ENCODE measurements at places on chromosomes 2 and 18.

DNA sequence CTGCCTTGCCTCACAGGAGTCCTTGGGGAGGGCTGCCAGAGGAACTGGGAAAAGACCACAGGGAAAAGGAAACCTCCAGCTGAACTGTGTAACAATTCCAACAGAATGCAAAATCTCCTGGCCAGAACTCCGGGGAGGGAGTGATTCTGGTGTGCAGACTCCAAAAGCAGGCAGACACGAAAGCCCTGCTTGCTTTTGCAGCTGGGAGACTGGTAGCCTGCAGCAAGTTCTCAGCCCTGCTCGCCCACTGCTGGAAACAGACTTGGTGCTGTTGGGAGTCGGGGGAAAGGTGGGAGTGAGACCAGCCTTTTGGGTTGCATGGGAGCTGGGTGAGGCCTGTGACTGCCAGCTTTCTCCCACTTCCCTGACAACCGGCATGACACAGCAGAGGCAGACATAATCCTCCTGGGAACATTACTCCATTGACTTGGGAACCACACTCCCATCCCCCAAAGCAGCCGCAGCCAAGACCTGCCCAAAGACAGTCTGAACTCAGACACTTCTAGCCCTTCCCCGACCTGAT is 26.0 kb upstream of the NMI start:
- no peak for DNase-seq

DNA sequence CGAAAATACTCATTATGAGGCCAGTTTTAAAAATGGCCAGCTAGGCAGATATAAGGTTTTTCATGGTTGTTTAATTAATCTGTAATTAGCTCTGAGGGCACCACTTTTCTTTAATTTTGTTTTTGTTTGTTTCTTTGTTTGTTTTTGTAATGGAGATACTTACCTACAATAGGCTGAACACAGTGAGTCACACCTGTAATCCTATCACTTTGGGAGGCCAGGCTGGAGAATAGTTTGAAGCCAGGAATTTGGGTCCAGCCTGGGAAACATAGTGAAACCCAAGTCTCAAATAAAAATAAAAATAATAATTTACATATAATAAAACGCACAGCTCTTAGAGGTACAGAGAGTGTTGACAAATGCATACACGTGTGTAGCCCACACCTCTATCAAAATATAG is 56.8 kb upstream of the MSH2 start:
- no peak for DNase-seq

DNA sequence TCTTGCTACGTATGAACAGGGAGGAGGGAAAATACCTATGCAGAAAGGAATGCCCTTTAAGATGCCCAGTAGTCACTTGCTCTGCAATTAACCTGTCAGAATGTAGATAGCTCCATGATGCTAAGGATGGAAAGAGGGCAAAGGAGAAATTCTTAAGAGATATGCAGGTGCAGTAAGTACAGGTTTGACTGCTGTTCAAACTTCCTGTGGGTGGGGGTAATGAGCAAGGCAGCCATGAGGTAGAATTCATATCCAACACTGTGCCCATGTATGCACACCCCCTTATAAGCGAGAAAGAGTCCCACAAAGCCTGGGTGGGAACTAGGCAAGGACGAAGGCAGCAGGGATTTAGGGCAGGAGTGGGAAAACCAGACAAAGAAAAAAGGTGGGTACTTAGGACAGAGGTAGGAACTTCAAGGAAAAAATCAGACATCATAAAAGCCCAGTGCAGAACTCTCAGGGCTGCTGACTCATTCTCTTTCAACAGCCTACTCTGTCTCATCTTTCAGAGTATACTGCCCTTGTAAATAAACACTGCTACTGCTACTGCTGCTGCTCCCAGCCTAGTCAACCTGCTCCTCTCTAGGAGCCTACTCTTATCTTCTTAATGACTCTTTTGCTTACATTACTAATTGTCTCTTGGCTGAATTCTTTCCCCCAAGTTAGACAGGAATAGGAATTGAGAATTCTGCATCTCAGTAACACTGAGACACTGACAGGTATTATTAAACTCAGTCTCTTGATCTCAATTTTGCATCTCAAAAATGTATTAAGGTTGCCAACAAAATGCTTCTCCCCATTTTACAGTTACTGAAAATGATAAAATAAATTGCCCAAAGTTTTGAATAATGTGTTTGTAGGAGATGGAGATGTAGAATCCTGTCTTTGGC is 189.0 kb downstream of the PTH2R start:
- DNase-seq, result no peak

- no peak for DNase-seq
Measured at GRCh38 chr2:102703748-102704147, 58.1 kb upstream of the TMEM182 start.

DNA sequence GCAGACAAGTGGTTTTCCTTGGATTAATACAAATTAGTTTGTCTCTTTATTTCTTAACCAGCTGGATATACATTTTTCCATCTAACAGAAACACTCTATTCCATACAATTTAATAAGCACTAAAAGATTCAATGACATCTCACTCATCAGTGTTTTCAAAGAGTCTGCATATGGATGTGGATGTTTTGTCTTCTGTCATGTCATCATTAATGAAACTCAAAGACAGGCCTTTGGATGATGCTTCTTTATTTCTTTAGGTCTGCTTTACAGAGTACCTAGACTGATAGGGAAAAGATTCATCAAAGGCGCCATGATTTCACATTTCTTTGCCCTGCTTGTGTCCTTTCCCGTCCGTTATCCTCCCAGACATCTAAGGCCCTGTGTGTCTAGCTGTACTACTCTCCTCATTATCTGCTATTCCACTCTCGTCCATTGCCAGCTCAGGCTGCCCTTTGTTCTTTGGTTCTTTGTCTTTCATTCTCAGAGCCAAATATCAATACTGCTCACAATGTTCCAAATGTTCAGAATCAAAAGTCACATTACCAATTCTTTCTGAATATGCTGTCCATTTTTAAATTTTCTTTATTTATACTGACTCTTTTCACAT is 232.3 kb upstream of the CHAC2 start:
- no peak for DNase-seq

- DNase-seq, result no peak
Measured at GRCh38 chr18:55446996-55447671, 140.9 kb downstream of the TCF4 start.

- no peak for DNase-seq
Measured at GRCh38 chr2:234991290-234991689, 39.5 kb downstream of the SH3BP4 start.

DNA sequence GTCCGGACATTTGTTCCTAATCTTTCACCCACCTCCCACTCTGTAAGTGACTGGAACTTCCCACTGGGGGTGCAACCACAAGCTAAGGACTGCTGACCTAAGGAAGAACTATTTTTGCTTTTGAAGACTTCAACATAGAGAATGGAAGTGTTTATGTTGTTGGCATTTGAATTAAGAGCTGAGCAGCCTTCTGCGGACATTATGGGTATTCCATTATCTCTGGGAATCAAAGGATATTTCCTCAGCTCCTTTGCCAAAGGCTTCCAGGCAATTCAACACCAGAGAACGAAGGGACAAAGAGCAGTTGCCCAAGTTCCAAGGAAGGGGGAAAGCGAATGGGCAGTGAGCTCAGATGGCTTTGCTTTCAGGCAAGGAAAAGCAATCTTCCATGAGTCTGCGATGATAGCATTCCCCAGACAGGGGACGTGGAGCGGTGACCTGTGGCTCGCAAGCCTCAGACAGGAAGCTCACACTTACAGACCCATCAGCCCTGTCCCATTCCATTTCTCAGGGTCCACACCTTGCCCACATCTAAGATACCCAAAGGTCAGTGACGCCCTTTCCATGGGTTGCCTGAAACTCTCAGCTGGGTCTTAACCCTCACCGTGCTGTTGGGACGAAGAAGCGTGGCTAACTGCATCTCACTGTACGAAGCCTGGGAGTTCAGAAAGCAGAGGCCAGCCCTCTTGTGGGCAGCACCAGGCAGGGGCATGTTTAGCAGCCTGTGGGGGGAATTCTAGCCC is 116.8 kb downstream of the COPS8 start:
- no peak for DNase-seq

- no peak for DNase-seq
Measured at GRCh38 chr2:3368261-3368722, 9.3 kb downstream of the EIPR1 start.

DNA sequence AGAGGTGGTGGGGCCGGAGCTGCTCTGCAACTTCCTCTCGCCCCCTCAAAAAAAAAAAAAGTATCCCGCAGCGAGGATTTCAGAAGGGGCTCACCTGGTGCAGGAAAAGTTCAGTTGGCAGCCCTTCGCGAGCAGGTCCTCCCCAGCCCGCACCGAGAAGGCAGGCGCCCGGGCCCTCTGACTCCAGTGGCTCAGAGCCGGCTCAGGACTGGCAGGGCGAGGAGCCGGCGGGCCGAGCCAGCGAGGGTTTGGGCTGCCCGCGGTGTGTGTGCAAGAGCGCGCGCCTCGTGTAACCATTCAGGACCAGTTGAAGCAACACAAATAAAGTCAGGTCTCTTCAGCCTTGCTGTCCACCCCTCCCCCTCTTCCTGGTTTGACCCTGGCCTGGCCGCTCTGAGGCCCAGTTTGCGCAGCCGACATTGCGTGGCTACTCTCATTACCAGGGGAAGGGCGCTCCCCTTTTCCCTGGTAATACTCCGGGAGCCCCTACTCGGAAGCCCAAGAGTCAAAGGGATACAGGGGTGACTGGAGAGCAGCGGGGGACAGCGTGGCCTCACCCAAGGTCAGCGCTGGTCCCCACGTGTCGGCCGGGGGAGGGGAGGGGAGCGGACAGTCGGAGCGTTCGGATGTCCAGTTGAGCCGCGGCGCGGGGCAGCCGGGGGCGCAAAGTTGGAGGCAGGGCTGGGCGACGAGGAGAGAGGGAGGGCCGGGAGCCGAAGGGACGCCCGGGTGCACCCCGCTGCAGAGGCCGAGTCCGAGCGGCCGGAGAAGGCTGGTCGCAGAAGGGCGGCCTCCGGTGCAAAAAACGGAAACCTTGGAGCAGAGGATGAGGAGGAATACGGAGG is 12.3 kb downstream of the EN1 start:
- no peak for DNase-seq
